ENCODE measurements at places on chromosomes 12 and 14.
A peak's percentile ranks its signal among the peaks of the same experiment; 100 is the strongest.

DNA sequence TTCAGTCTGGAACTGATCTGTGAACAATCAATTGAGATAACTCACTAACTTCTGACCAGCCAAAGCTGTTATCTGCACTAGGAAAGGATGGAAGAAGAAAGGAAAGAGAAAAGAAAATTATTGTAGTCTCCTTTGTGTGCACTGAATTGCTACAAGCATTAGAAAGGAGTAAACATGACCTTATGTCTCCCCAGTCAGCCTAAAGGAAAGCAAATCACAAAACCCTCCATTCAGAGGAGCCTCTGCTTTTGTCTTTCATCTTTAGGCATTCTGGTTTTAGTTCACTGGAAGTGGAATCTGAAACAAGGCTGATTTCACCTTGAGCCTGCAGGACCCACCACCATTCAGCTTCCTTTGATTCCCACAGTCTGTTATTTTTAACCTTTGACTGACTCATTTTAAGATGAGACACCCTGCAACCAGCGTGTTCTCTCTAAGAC lies 26.0 kb downstream of the TBX3 start:
- DNase-seq, result no peak

GRCh38 chr14:58243790-58244555 lies 670 bp upstream of the PSMA3 start:
- peak; percentile 19 for DNase-seq

- no peak for DNase-seq
These were observed 16.5 kb downstream of the PRKCH start for GRCh38 chr14:61337893-61338292.

GRCh38 chr12:32402946-32403345 lies 3.6 kb downstream of the FGD4 start:
- DNase-seq, result peak; percentile 38

DNA sequence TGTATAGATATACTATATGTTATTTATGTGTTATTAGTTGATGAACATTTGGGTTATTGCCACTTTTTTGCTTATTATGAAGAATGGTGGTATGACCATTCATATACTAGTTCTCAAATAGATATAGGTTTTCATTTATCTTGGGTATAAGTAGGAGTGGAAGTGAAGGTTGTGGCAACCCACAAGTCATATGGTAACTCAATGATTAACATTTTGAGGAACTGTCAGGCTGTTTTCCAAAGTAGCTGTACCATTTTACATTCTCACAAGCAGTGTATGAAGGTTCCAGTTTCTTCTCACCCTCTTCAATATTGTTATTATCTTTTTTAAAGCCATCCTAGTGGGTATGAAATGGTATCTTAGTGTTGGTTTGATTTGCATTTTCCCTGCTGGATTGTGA lies 19.0 kb upstream of the MSRB3 start:
- no peak for DNase-seq

GRCh38 chr12:122943196-122943595 lies 23.1 kb downstream of the ABCB9 start:
- DNase-seq, result no peak

GRCh38 chr12:31215518-31216232 lies 110.3 kb downstream of the SINHCAF start:
- no peak for DNase-seq

DNA sequence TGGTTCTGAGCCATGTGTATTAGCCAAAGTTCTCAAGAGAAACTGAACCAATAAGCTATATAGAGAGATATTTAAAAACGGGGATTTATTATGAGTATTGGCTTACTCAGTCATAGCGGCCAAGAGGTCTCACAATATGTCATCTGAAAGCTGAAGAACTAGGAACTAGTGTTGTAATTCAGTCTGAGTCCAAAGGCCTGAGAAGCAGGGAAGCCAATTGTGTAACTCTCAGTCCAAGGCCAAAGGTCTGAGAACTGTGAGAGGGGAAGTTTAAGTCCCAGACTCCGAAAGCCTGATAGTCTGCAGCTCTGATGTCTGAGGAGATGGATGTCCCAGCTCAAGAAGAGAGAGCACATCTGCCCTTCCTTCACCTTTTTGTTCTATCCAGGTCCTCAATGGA lies 344.8 kb upstream of the USP15 start:
- DNase-seq, result no peak

GRCh38 chr12:39764944-39765560 lies 145.4 kb upstream of the ABCD2 start:
- peak; percentile 77 for DNase-seq

- DNase-seq, result peak; percentile 63
These were observed 114.6 kb upstream of the MED13L start for GRCh38 chr12:116392061-116392460.

GRCh38 chr12:107903341-107904061 lies 129.0 kb downstream of the ASCL4 start:
- no peak for DNase-seq

- peak; percentile 71 for DNase-seq
These were observed 19.7 kb upstream of the PLEKHD1 start for GRCh38 chr14:69464829-69465228.

- no peak for DNase-seq
These were observed 19.1 kb upstream of the RIN3 start for GRCh38 chr14:92494512-92494911.

DNA sequence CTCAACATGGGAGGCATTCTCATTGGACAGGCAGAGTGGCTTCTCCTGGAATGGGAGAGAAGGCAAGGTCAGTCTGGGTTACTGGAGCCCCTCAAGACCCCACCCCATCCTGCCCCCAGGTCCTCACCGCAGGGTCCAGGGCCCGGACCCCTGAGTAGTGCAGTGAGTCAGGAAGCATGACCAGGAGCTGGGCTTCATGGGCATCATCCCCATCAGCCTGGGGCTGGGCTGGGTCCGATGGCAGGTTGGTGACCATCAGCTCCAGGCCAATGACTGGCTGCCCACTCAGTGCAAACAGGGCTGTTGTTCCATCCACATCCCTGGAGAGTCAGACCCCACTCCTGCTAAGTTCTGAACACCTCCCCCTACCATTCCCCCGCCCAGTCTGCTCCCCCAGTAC lies 13.1 kb downstream of the ITGA7 start:
- DNase-seq, result no peak

GRCh38 chr12:25119020-25119419 lies 75.9 kb downstream of the DNAI7 start:
- DNase-seq, result peak; percentile 8

DNA sequence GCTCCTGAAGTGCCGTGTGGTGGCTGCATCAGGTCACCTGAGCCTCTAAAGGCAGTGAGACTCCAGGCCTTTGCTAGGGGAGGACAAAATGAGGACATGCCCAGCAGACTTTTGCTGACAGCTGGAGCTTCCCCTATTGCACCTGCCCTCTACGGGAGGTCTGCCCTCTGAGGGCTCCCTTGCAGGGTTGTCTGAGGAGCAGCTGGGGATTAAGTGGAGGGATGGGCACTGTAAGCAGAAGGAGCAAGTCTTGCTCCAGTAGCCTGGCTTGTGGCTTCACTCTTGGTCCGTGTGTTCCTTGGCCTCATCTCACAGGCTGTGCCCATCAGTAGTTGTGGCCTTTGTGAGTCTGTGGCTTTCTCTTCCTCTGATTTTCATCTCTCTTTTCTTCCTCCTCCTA lies 66.9 kb upstream of the NRXN3 start:
- no peak for DNase-seq

GRCh38 chr12:124370384-124370783 lies 75.5 kb downstream of the RFLNA start:
- no peak for DNase-seq

Data from choroid plexus epithelial cell (primary cell).